M059J (cell line): ENCODE measurements at places on chromosomes 2 and 18. TPM values are rescaled to one million over a fixed set of nuclear protein-coding genes. Genes with fewer than 3 reads are reported as not detected.

DNA sequence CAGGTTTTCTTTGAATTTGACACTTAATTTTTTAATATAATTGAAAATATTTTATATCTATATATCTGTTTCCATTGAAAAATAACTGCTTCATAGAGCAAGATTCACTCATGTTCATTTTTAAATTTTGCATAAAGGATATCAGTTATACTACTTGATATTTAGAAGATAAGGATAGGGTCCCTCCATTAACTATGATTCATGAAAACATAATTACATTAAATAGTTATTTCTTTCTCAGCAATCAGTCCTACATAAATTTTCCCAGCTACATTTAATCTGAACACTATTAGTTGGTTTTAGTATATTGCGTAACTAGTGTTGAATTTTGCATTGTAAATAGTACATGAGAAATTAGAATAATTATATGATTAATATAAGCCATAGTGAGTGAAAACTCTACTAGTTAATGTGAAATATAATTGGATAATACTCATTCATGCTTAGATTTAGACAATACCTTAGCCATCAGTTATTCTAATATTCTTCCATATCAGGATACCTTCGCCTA lies 42.7 kb downstream of the LRP1B start:
- no peak for DNase-seq

- no peak for DNase-seq
These were observed 94.3 kb downstream of the SEPTIN10 start for GRCh38 chr2:109519513-109519912.

Gene TFCP2L1
- total RNA-seq: 0.12 TPM in 1 of 2 replicates, not detected in the other

DNA sequence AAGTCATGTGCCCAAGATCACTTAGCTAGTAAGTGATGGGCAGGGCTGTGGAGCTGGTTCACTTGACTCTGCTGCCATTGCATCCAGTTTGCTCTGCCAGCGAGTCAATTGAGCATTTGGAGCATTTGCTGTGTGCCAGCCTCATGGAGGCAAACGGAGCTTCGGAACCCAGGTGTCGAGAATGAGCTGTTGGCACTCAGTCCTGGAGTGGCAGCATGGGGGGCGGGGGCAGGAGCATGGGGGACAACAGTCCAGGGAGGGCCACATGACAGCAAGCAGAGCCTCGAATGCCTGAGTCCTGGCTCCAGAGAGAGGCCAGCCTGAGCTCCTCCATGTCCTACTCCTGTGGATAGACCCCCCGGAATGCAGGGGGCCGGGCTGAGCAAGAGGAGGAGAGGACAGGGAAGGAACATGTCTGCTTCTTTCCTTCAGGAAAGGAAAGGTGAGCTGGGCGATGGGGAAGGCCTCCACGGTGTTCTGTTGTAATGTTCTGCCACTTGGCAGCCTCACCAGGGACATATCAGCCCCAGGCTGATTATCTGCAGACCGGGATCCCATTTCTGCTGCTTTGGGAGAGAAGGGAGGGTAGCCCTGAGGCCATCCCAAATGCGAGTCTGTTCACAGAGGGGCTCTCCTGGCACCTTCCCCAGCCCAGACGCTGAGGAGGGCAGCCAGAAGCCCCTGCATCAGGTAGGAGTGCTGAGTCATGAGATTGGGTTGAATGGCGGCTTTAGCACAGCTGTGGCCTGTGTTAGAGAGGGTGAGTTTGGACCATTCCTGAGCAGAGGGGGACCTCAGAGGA lies 59.6 kb downstream of the HPCAL1 start:
- DNase-seq: no peak

DNA sequence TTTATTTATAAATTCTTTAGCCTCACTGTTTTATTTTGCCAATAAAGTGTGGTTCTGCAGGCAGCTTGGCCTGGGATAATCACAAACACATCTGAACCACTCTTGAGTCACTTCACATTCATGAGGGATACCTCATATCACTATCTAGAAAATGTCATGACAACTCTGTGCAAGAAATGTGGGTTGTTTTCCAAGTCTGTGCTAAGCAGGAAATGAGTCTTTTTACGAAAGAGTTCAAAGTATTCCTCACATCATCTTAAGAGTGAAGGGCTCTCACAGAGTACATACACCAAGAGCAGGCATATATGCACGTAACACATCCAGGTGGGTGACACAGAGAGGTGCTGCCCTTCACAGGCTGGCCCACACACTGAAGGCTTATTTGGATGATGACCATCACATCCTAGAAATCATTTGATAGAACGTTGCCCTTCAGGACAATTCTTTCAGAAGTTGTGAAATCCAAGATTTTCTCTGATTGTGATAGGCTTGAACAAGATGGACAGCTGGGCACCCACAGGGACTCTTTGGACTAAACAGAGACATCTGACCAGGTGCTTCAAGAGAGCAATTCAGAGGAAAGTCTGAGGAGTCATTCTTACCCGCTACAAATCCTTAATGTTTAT lies 811.1 kb upstream of the LRATD1 start:
- peak; percentile 11 for DNase-seq

DNA sequence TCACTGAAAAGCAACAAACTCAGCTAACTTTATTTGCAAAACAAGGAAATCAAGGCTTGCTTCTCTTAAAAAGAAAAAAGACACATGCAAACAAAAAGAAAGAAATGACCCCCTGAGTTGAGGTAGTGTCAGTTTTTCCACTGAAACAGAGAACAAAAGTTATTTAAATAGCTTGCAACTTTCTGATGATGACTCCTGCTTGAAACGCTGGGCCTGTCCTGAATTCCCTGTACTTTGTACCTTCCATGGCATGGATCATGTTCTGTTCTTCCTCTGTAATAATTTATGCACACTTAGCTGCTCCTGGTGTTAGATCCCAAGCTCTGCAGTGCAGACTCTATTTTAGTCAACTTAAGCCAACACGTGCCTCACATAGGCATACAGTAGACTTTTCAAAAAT lies 84.0 kb downstream of the SKA1 start:
- DNase-seq: no peak

- peak; percentile 46 for DNase-seq
These were observed 48.1 kb upstream of the RAPH1 start for GRCh38 chr2:203583084-203583695.

DNA sequence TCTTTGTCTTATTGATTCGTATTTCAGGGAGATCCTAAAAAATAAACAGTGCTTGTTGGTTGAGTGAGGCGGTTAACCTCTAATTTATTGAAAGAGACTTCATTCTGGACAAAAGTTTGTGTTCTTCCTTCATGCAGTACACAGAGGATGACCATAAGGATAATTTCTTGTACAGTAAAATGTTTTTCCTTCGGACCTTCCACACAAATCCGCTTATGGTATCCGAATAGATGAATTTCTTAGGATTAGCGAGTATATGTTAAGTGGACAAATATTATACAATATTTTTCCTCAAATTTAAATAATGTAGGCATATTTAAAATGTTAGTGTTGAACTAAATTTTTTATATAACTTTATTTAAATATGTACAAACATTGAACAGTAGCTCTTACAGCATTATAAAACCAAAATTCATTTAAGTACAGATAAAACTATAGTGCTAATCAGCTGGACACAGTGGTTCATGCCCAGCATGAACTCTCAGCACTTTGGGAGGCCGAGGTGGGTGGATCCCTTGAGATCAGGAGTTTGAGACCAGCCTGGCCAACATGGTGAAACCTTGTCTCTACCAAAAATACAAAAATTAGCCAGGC lies 84.4 kb downstream of the LPIN1 start:
- no peak for DNase-seq

GRCh38 chr2:177084607-177085006 lies 128.0 kb upstream of the HNRNPA3 start:
- no peak for DNase-seq

GRCh38 chr2:220243571-220243970 lies 616.1 kb downstream of the SLC4A3 start:
- DNase-seq: peak; percentile 16

DNA sequence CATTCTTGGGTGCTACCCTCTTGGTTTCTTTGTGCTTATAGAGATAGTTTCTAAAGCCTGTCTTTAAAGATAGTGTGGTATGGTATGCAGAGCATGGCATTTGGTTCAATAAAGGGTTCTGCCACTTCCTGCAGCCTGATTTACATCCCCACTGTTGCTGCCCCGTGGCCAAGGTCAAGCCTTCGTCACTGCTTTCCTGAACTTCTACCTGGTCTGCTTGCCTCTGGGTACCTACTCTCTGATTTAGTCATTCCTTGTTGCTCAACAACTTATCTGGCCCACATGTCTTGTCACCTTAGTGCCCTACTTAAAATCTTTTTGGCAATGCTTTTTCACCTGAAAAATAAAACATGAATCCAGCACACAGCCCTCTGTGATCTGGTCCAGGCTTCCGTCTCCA lies 352.9 kb downstream of the LPIN1 start:
- DNase-seq: no peak

Gene RAD51AP2
- not detected in 2 replicates for total RNA-seq

GRCh38 chr2:106197878-106198277 lies 3.8 kb upstream of the UXS1 start:
- DNase-seq: peak; percentile 69

GRCh38 chr2:156553714-156554442 lies 117.7 kb downstream of the GPD2 start:
- no peak for DNase-seq

GRCh38 chr2:144500563-144500962 lies 19.4 kb downstream of the ZEB2 start:
- no peak for DNase-seq

GRCh38 chr2:135311268-135311667 lies 219.8 kb downstream of the ZRANB3 start:
- DNase-seq: no peak

DNA sequence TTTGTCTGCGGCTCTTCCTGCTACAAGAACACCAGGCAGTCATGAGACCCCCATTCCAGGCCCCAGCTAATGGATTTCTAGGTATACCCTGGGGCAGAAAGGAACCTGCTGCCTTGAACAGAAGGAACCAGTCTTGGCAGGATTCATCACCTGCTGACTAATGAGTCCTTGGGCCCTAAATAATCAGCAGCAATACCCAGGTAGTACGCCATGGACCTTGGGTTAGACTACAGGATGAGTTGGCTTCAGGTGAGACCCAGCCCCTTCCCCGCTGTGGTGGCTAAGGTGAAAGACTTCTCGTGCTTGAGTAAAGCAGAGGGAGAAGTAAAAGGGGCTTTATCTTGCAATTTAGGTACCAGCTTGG lies 105.0 kb downstream of the SPIRE1 start:
- DNase-seq: no peak

GRCh38 chr2:62045017-62045543 lies 139.6 kb downstream of the COMMD1 start:
- no peak for DNase-seq

GRCh38 chr2:70641263-70641784 lies 87.7 kb upstream of the TGFA start:
- DNase-seq: peak; percentile 70

Gene RGPD4
- not detected in 2 replicates for total RNA-seq

DNA sequence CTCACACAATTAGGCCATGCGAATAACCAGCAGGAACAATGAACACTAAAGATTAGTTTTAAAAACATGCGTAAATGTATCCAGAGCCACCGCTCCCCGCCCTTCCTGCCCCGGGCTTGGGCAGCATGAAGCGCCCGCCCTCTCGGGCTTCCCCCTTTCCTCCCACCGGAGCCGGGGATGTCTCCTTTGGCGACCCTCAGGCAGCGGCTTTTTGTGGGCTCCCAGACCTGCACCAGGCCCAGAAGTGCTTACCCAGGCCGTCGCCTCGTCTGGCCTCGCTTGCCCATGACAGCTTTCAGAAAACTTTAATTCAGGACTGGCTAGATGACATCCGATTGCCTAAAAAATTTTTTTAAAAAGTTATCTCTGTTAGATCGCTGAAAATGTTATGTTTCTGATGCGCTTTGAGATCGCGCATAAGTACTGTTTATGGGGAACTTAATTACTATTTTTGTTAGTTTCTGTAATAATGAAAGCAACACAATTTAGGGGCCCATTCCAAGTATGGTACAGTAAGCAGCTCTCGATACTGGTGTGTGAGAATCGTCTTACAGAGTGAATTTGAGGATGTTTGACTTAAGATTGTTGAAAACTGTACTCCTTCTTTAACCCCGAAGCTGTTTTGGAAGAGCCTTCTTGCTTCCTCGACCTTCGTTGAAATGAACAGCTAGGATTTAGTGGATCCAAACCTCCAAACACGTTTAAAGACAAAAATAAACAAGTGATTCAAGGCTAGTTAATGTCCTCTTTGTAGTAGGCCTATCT lies 1.1 kb downstream of the MAP3K20 start:
- DNase-seq: peak; percentile 46

DNA sequence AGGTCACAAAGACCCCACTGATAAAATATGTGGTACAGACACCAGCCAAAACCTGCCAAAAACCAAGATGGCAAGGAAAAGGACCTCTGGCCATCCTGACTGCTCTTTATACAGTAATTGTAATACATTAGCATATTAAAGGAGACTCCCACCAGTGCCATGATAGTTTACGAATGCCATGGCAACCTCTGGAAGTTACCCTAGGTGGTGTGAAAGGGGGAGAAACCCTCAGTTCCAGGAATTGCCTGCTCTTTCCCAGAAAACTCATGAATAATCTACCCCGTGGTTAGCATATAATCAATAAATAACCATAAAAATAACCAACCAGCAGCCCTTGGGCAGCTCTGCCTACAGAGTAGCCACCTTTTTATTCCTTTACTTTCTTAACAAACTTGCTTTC lies 129.8 kb upstream of the EPB41L3 start:
- DNase-seq: no peak

- no peak for DNase-seq
These were observed 98.2 kb downstream of the PDCL3 start for GRCh38 chr2:100660851-100661584.

DNA sequence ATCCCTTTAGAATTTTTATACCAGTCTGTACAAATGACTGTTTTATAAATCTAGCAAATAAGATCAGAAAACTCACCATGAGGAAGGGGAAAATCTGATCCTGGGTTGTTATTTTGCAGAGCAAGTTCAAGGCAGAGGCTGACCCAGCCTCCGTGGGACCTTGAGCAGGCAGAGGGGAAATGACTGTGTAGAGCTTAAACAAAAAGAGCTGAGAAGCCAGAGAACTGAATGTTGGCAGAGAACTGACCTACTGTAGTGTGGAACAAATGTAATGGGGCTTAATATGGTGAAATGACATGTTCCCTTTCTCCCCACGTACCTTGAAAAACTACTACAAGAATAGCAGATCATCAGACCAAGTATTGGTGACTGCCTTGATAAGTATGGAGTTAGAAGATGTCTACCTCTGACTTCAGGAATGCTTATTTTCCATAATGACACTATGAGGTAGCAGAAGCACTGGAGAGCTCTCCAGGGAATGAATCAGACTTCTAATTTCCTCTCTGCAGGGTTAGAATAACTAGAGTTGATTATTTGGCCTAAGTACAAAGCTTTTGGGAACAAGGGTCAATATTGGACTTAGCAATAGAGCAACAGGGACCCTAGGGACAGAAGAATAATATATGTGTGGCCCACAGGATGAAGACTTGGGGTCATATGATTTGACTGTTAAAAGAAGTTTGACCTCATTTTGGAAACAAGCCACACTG lies 304.4 kb downstream of the CCDC178 start:
- DNase-seq: no peak

Gene CFAP221
- total RNA-seq: 0.12 TPM in 1 of 2 replicates, not detected in the other

DNA sequence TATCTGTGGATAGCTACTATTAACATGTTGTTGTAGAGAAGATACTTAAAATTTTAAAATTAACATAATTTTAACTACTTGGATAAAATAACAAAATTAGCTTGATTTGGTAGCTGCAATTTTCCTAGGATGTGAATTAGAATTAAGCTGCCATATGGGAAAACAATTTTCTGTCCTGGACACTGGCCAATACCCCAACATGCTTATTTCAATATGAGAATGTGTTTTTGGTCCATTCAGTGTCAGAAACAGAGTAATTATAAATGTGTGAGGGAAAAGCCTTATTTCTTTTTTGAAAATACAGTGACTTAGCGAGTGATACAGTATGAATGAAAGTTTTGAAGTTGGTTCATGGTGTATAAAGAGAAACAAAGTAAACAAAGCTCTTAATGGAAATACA lies 948.3 kb upstream of the GYPC start:
- no peak for DNase-seq

- no peak for DNase-seq
These were observed 132.3 kb upstream of the PGAP1 start for GRCh38 chr2:197058777-197059300.
